ENCODE measurements at places on chromosomes 4 and X.

- DNase-seq: no peak
Measured at GRCh38 chrX:9948406-9948805, 18.8 kb upstream of the CLDN34 start.

- no peak for DNase-seq
Measured at GRCh38 chrX:44261286-44261685, 82.2 kb downstream of the EFHC2 start.

DNA sequence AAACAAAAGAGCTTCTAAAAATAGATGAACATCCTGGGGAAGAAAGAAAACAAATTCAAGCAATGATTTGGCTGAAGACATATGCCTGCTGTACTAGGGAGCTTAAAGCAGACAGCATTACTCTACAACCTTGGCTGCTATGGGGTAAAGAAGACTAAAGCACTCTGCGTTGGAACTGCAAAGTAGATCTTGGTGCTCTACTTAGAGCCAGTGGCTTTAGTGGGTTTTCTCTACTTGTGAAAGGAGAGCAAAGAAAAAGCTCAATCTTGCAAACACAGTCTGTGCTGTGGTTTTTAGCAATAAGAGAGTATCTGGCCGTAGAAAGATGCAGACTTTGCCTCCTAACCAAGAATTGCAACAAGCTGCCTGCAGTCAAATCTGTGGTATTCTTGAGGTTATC is 334.7 kb upstream of the NDST3 start:
- no peak for DNase-seq

- DNase-seq: no peak
Measured at GRCh38 chr4:7301126-7301785, 108.9 kb downstream of the SORCS2 start.

- DNase-seq: no peak
Measured at GRCh38 chr4:61580721-61581377, 380.7 kb downstream of the ADGRL3 start.

- DNase-seq: no peak
Measured at GRCh38 chr4:89305712-89306437, 1.7 kb downstream of the GPRIN3 start.

DNA sequence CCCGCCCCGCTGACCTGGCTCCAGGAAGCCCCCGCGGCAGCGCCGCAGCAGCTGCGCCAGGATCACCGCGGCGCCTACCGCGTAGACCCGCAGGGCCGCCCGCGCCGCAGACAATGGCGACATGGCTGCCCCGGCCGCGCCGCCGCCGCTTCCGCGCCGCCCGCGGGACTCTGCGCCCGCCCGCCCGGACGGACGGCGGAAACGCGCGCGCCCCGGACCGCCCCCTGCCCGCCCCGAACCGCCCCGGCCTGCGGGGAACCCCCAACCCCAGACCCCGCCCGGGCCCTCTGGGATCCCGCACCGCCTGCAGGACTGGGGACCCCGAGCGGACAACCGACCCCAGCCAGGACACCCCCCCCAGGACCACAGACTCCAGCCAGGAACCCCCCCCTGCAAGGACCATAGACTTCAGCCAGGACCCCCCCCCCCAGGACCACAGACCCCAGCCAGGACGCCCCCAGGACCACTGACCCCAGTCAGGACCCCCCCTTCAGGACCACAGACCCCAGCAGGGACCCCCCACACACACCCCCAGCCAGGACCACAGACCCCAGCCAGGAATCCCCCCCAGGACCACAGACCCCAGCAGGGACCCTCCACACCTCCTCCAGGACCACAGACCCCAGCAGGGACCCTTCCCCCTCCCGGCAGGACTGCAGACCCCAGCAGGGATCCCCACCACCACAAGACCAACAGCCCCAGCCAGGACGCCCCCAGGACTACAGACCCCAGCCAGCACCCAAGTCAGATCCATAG is at the start of the genes DHRSX and ZBED1:
Gene DHRSX (minus strand): TSS at position 174 of the 756 bp plus-strand sequence. CDS start 51 bp downstream, at position 123.
Gene ZBED1 (minus strand): TSS at position 174 of the 756 bp plus-strand sequence. CDS start 10,257 bp downstream, outside the sequence.
- DNase-seq: peak; percentile 27

DNA sequence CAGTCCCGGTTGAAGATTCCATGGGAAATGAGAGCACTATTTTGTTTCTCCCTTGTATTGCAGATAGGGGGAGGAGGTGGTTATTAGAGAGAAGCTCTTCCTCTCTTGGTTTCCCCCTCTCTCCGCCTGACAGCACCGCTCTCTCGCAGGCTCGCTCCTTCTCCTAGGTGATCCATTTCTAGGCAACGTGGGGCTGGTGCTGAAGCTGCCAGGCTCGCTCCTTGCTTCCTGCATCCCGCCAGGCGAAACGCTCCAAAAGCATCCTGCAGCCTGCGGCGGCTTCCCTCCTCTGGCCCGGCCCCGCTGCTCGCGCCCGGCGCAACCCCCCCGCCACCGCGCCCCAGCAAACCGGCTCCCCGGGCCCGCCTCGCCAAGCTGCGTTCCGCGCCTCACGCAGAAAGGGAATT is at the start of gene GRID2:
Gene GRID2 (plus strand): TSS at position 346 of the 407 bp plus-strand sequence.
- DNase-seq: no peak

- no peak for DNase-seq
Measured at GRCh38 chr4:86967798-86968197, 33.0 kb downstream of the AFF1 start.

- no peak for DNase-seq
Measured at GRCh38 chrX:147962476-147962875, 18.7 kb upstream of the FMR1NB start.

- DNase-seq: no peak
Measured at GRCh38 chrX:11580789-11581188, 84.9 kb downstream of the ARHGAP6 start.

DNA sequence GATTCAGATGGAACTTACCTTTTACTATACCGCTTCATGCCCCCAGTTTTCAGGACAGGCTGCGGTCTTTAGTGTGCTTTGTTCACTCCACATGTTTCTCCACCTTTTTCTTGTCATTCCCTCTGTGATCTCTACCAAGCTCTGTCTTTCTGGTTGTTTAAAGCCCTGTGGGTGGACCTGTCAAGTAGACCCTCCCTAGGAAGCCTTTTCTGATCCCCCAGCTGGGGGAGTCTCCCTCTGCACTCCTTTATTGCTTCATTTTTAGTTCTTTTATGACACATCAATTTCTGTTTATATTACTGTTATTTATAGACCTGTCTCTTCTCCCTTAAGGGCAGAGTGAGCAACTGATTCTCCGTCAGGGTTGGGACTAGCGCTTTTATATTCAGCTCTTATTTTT is 150.2 kb downstream of the C4orf33 start:
- no peak for DNase-seq

GRCh38 chr4:13142191-13142590 is 341.9 kb downstream of the RAB28 start:
- DNase-seq: no peak

- DNase-seq: no peak
Measured at GRCh38 chr4:113212613-113213012, 163.2 kb downstream of the ANK2 start.

DNA sequence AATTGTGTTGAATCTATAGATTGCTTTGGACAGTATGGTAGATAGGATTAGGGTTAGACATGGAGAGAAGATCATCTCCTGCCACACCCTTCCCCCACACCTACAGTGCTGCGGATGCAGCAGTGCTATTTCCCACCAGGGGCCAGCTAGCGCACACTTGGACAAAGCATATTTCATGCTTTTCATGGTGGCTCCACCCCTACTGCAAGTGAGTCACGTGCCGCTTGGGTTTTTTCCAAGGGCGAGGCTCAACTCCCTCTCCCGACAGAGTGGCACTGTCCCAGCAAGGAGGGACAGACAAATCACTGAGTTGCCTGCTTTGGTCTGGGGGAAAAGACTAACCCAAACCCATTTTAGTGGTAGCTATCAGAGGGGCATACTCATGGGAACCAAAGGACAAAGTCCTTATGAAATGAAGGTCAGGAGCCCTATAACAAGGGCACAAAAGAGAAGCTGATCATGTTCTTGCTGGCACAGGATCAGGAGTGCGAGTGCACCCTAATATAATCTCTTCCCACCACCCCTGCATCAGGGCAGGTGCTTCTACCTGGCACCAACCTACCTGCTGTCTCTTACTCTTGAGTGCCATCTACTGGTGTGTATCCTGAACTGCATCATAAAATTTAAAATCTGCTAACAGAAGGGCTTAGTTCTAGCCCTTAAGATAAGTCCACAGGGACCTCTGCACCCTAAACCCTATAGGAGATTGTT is 55.1 kb upstream of the PGAM4 start:
- no peak for DNase-seq

DNA sequence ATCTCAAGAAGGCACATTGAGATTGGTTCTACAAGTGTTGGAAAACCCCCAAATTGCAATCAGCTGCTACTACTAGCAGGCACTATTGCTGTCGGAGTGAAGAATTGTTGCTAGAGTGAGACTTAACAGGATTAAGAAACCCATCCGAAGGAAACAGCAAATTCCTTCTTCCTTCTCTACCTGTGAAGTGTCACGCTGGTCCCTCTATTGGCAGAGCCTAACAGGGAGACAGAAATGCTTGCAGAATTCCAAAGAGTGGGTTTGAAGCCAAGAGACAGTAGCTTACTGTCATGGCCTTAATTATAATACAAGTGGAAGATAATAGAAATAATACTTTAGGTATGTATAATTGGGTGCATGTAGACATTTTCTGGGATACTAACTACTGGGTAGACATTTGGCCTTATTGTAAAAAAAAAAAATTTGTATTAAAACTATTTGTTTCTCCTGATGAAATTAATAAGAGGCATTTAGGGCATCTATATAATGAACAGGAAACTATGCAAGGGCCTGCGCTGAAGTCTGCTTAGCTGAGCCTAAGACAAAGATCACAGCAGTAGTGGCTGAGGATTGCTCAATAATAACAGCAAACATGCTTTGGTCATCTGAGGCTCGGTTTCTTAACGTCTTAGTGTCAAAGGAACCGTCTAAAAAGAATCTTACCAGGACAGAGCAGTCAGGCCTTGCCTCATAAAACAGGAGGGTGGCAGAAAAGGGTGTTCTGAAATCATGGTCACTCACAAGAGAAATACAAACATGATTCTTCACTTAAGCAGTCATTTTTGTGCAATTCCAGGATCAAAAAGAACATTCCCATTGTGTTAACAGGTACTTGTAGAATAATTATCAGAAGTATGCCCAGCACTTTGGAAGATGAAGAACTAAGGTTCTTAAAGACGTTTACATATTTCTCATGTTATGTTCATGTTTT is 40.8 kb downstream of the FAM241A start:
- no peak for DNase-seq

GRCh38 chrX:50099331-50099730 is 101.5 kb downstream of the AKAP4 start:
- DNase-seq: no peak

DNA sequence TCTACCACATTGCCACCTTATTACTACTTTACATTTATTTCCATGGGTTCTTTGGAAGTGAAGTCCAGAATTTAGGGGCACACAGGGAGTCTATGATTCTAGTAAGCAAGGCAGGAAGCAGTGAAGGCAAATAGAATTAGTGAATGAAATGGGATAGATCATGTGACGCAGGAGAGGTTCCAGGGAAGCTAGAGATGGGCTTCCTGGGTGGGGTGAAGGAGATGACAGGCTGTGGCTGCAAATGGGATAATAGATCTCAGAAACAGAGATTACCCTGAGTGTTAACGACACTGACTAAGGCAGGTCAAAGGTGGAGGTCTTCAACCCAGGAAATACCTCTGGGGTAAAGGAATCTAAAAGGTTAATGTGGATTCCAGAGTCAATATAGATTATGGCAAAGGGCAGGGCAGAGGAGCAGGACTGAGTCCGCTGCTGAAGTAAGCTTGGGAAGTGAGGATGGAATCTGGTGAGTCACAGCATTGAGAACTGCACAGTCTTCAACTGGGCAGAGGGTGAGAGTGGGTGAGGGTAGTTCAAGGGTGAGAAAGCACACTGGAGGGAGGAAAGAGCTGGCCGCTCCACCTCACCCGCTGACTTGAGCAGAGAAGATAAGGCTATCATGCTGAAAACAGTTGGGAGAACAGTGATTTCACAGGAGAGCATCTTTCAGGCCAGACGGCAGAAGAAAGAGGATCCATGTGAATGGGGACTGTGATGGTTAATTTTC is 70.8 kb downstream of the ANXA3 start:
- DNase-seq: no peak

DNA sequence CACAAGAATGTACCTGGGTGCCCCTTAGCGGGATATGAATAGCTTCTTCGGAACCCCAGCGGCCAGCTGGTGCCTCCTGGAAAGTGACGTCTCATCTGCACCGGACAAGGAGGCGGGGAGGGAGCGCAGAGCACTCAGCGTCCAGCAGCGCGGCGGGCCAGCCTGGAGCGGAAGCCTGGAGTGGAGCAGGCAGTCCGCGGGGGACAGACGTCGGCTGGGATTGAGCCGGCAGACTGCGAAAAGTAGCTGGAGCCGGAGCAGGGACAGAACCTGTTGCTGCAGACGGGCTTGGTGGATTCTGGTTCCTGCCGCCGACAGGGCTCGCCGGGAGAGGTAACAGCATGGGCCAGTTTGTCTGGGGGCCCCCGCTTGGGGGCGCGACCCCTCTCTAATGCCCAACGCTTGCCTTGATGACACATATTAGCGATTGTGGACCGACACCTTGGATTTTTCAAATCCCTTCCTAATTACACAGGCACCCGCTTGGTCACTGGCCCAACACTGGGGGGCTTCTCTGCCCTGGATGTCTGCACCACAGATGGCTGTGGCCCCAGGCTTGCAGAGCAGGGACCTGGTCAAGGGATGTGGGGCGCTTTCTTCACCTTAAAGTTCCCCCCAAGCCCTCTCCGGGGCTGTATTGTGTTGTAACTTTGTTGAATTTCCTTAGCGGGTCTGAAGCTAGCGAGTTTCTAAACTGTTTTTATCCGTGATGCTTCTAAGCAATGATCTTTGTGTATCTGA is at the start of gene NPFFR2:
Gene NPFFR2 (plus strand): TSS at position 133 of the 741 bp plus-strand sequence. CDS start 96,592 bp downstream, outside the sequence.
- no peak for DNase-seq

DNA sequence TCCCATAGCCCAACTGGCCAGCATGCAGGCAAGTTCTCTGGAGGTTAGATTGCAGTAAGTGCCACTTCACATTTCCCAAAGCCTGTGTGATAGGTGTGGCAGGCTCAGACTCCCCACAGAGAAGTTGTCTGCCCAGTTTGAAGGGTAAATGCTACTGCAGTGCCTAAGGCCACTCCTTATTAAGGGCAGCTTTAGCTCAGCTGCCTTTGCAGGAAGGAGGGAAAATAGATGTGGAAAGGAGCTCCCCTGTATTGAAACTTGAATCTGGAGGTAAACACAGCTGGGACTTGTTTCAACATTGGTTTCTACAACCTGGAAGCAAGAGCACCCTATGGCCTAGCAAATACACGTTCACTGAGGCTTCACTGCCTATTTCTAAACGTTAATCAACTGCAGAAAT is 22.4 kb downstream of the NEXMIF start:
- no peak for DNase-seq

DNA sequence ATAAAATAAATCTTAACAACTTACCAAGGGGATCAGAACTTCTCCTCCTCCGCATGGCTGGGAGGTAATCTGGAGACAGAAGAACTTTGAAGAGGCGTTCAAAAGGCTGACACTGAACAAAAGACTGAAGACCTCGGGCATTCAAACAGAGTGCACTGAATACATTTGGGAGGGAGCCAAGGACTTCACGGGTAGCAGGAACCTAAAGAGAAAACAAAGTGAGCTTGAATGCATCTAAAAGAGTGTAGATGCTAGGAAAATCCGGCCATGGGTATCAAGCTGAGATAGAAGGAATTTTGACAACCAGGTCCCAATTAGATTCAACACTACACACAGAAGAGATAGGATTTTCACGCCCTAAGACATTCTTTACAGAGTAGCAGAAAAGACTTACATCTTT is 69.6 kb downstream of the HUWE1 start:
- no peak for DNase-seq

- no peak for DNase-seq
Measured at GRCh38 chrX:40845331-40845911, 110.1 kb upstream of the MED14 start.

- no peak for DNase-seq
Measured at GRCh38 chr4:75172551-75172950, 239.6 kb downstream of the PARM1 start.

GRCh38 chrX:114038358-114038757 is 545.5 kb upstream of the HTR2C start:
- DNase-seq: no peak

GRCh38 chrX:128396601-128397000 is 344.4 kb upstream of the ACTRT1 start:
- no peak for DNase-seq

All from activated T-helper 1 cell treated with anti-CD3 and anti-CD28 coated beads, Interleukin-2, amount 50 U/mL, for 16 hours (primary cell).